ENCODE measurements at places on chromosomes 13 and 19.

DNA sequence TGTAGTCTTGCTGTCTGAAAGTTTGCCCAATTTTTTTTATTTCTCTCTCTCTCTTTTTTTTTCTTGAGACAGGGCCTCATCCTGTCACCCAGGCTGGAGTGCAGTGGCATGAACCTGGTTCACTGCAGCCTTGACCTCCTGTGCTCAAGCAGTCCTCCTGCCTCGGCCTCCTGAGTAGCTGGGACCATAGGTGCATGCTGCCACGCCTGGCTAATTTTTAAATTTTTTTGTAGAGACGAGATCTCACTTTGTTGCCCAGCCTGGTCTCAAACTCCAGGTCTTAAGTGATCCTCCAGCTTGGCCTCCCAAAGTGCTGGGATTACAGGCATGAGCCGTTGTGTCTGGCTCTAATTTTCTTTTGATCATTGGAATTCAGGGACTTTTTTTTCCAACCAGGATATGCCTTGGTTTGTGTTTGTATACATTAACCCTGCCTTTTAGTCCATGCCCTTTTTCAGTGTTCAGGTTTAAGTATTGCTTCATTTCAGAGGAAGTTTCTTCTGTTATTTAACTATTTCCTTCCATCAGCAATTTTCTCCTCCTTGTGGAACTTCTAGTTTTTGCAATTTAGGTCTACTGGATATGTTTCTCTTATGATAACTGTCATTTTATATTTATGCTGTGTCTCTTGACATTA, 201.4 kb downstream of the PCCA start:
- DNase-seq, result no peak

GRCh38 chr13:40407567-40407966, 258.9 kb downstream of the FOXO1 start:
- no peak for DNase-seq

GRCh38 chr19:21335721-21336120, 6.5 kb upstream of the ZNF708 start:
- no peak for DNase-seq

DNA sequence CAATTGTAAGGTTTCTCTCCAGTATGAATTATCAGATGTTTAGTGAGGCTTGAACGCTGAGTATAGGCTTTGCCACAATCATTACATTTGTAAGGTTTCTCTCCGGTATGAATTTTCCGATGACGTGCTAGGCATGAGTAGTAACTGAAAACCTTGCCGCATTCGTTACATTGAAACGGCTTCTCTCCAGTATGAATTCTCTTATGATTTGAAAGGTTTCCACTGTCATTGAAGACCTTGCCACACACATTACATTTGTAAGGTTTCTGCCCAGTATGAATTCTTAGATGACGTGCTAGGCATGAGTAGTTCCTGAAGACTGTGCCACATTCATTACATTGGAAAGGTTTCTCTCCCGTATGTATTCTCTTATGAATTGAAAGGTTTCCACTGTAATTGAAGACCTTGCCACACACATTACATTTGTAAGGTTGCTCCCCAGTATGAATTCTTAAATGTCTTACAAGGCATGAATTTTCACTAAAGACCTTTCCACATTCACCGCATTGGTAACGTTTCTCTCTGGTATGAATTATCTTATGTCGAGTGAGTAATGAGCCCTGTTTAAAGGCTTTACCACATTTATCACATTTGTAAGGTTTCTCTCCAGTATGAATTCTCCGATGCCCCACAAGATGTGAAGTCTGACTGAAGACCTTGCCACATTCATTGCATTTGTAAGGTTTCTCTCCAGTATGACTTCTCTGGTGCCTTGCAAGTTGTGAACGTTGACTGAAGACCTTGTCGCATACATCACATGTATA, 15.6 kb downstream of the ZNF836 start:
- DNase-seq, result no peak

GRCh38 chr19:44807162-44807561, 1.7 kb upstream of the BCAM start:
- no peak for DNase-seq

- DNase-seq, result no peak
Measured at GRCh38 chr19:18697680-18698079, 14.2 kb downstream of the CRTC1 start.

GRCh38 chr13:67515895-67516294, 285.8 kb upstream of the PCDH9 start:
- no peak for DNase-seq

DNA sequence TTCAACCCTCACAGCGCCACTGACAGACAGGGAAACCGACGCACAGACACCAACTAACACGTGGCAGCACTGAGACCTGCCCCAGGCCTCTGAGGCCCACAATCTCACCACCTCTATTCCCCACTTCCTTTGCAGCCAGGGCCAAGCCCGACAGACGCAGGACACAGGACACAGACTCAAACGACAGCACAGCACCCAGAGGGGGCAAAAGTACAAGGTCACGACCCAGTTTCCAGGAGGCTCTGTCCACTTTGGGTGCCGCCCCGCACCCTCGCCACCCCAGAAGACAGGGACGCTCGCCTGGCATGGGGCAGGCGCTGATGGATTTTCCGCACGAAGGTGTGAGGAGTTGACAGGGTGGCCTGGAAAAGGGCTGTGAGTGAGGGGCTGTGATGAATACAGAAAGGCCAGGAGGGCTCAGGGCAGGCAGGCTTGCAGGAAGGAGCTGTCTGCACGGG, 48.8 kb downstream of the MLLT1 start:
- DNase-seq, result no peak

GRCh38 chr13:56530096-56530495, 610.6 kb upstream of the PRR20A start:
- no peak for DNase-seq

DNA sequence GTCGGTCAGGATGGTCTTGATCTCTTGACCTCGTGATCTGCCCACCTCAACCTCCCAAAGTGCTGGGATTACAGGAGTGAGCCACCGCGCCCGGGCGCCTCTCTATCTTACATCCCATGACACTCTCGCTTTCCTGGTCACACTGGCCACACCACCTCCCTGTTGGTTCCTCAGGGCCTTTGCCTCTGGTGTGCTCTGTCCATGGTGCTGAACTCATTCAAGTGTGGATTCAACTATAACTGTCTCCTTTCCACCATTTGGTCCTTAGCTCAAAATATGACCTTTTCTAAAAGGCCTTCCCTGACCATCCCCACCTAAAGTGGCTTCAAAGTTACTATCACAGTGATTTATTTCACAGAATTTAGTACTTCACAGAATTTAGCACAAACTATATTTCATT, 3.7 kb upstream of the SMIM17 start:
- no peak for DNase-seq

DNA sequence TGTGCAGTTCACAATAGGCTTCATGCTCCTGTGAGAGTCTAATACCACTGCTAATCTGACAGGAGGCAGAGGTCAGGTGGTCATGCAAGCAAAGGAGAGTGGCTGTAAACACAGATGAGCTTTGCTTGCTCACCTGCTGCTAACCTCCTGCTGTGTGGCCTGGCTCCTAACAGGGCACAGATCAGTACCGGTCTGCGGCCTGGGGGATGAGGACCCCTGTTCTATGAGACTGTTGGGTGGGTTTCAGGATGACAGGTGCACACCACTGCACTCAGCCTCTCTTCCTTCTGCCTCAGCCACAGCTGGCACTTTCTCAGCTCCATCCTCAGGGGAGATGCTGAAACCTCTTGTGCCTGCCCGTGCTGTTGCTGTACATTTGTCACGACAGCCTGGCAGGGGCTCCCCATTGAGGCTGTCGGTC, 9.7 kb downstream of the CLEC4G start:
- no peak for DNase-seq

GRCh38 chr13:101149735-101150384, 266.4 kb downstream of the NALCN start:
- DNase-seq, result no peak

DNA sequence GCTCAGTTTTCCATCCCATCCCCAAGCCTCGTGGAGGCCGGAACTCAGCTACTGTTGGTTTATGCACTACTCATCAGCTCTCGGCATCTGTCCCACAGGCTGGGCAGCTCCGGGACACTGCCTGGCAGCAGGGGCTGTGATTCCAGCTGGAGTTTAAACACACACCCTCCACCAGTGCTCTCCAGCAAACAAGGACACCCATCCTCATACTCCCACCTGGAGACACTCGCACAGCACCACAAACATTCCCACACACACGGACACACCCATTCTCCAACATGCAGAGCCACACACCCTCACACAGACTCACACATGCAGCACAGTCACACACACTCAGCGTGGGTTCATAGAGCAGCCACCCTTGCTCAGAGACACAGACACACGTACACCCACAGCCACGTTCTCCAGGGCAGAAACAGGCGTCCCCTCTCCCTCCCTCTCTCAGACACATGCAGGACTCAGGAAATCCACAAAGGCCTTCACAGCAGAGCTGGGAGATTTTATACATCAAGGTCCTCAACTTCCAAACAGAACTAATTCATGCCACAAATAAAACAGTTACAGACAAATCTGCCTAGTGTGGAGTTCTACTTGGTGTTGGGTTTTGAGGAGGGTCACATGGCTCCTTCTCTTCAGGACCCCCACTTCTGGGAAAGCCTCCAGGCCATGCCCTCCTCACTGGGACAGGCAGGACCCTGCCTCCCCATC, 785.4 kb downstream of the UQCRFS1 start:
- DNase-seq, result no peak

- DNase-seq, result no peak
Measured at GRCh38 chr13:113730258-113730691, 28.8 kb upstream of the TMEM255B start.

- no peak for DNase-seq
Measured at GRCh38 chr13:76741046-76741445, 145.2 kb downstream of the KCTD12 start.

GRCh38 chr13:45068036-45069001, 52.0 kb upstream of the GTF2F2 start:
- DNase-seq, result no peak

DNA sequence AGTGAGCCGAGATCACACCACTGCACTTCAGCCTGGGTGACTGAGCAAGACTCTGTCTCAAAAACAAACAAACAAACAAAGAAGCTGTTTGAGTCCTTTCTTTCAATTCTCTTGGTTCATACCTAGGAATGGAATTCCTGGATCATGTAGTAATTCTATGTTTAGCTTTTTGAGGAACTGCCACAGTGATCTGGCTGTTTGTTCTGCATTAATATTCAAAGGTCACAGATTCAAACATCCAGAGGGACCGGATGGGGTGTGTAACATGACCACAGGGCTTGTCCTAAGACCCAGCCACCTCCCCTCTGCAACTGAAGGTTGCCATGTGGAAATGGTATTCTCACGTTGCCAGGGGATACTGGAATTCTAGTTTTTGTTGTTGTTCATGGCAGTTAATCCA, 10.2 kb downstream of the COLGALT1 start:
- DNase-seq, result no peak

GRCh38 chr13:54210397-54211049, 1181.9 kb downstream of the OLFM4 start:
- no peak for DNase-seq

GRCh38 chr19:31962561-31962996, 382.8 kb upstream of the ZNF507 start:
- DNase-seq, result no peak

GRCh38 chr13:72527333-72527732, 200.1 kb downstream of the MZT1 start:
- no peak for DNase-seq

DNA sequence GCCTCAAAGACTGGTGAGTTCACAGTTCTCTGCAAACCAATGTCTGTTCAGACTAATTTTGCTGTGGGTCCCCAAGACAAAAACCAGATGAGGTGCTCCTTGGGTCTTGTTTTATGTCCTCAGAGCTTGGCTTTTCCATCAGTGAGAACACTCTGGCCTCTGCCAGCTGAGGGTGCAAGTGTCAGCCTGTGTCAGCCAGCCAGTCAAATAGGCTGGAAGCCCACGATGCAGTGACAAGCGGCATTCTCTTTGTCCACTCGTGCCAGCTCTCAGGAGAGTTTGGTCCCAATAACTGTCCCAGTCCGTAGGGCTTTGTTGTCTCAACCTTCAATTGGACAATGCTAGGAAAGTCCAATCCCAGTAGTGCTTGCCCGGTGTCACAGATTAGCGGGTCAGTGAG, 9.4 kb upstream of the AKT2 start:
- no peak for DNase-seq
